GDM1 (cell line): ENCODE measurements at places on chromosomes 2 and 18.

DNA sequence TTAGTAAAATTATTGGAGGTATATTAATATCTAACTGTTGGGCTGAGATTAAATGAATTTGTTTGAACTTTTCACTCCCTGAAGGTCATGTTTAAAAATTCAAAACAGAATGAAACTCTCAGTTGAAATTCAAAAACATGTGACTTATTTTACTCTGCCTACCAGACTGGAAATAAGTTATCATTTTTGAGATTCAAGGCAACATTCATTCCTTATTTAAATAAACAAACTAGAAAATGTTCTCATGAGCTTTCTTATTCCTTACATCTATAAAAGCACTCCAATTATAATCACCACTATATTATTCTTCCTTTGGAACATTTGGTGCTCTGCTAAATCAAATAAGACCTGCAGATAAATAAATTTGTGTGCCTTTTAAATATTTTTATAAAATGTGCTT is 217.8 kb downstream of the CDH2 start:
- DNase-seq: no peak

GRCh38 chr2:157259386-157259785 is 1.9 kb downstream of the GALNT5 start:
- no peak for DNase-seq

GRCh38 chr2:233311241-233311926 is 3.8 kb downstream of the SAG start:
- DNase-seq: no peak

GRCh38 chr2:191597186-191597751 is 80.7 kb upstream of the NABP1 start:
- DNase-seq: no peak

GRCh38 chr2:27624943-27625342 is 3.9 kb downstream of the CCDC121 start:
- DNase-seq: no peak

DNA sequence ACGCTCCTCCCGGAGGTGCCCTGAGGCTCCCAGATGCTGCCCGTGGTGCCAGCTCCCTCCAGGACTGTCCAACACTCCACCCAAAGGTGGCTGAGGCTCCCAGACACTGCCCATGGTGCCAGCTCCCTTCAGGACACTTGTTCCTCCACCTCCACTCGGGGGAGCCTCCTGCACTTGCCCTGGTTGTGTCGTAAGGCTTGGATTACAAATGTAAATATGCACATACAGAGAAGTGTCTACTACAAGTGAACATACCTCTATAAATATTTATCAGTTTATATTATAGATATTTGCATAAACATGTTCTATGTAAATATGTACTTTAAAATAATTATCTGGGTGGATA is 143.3 kb downstream of the PXDN start:
- DNase-seq: no peak

DNA sequence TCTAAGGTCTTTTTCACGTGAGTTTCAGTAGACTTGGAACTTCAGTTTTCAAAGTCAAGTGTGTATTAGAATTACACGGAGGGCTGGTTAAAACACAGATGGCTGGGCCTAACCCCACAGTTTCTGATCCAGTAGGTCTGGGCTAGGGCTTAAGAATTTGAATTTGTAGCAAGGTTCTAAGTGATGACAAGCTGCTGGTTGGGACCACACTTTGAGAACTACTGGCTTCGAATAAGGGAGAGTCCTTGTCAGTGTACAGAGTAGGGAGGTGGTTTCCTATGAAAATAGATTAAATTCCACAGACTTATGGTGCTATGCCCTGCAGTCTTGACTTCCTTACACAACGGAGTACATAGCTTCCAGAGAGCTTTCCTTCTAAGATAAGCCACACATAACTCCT is 4.5 kb downstream of the RHOB start:
- DNase-seq: no peak

- no peak for DNase-seq
These were observed 127.9 kb downstream of the EVA1A start for GRCh38 chr2:75432761-75433361.

GRCh38 chr2:160664603-160665140 is 171.1 kb upstream of the RBMS1 start:
- DNase-seq: no peak

DNA sequence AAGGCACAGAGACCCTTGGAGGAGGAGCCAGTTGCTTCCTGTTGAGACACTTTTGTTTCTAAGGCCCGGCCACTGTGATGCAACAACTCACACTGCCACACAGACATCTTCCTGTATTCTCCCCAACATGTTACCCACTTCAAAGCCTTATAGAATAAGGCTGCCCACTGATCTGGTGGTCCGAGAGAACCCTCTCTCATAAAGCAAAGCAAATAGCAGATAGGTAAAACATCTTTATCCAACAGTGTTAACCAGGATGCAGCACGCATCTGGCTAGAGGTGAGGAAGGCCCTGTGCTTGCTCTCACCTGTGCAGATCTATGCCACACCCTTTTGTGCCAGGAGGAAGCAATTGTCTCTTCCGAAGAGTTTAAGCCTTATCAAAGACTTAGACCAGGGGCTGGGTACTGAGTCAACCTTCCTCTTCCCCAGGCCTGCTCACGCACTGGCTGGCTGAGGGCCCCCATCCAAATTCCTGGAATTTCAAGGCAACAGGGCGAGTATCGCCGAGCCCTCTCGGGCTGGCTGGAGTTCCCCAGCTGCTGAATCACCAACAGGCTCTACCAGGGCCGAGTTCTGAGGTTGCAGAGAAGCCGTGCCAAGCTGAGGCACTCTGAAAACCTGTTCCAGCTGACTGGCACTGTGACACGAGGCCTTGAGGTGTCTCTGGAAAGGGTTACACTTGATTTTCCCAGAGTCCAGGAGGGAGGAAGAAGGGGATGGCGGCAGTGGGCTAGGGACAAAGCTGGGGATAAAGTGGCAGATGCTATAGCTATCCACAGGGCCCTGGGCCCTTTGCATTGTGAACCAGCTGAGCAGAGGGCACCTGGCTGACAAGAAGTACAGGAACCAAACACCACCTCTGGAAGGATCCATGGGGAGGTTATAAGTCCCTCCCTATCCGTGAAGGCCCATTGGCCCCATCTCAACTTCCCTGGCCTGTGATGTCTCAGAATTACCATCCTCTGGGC is 29.3 kb downstream of the TGFA start:
- DNase-seq: no peak

DNA sequence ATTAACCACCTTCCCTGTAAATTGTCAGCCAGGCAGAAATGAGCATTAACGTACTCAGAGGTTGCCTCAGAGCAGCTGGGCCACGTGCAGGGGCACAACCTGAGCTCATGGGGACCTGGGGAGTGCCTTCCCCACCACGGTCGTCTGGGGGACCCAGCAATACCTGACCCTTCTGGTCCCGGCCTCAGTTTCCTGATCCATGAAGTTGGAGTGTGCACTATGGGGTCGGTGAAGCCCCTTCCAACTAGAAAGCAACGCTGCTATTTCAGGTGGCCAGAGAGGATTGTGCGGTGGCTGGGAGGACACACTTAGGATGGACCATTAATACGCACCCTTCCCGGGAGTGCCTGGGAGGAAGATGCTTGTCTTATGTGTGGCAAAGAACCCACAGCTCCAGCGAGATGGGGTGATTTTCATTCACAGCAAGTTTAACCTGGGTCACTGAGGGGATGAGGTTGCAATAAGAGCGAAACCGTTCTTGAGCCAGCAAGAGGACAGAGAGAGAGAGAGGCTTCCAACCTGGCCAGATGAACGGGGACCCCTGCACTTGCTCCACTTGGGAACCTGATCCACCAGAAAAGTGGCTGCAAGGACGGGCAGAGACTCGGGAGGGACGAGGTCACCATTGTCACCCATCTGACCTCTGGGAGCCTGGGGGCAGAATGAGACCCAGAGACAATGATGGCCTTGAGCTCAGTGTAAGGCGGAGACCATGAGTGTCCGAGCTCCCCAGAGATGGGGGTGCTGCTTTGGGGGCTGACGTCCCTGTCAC is 36.2 kb downstream of the NGEF start:
- DNase-seq: no peak

DNA sequence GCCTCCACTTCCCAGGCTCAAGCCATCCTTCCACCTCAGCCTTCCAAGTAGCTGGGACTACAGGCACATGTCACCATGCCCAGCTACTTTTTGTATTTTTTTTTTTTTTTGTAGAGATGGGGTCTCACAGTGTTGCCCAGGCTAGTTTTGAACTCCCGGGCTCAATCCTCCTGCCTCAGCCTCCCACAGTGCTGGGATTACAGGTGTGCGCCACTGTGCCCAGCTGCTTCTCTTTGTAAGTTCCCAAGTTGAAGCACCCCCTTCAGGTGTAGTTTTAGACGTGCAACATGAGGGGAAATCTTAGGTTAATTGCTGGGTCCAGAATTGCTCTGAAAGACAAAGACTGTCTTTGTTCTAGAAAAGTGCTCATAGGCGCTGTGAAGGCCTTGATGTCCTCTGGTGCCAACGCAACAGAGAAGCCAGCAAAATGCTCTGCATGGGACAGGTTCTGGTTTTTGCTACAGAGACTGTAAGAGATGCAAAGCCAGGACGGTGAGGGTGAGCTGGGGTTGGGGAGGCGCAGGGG is 46.6 kb downstream of the RRM2 start:
- DNase-seq: no peak

GRCh38 chr2:105821428-105822125 is 76.9 kb downstream of the NCK2 start:
- no peak for DNase-seq

- no peak for DNase-seq
These were observed 47.5 kb upstream of the MAP3K20 start for GRCh38 chr2:173028141-173028540.

DNA sequence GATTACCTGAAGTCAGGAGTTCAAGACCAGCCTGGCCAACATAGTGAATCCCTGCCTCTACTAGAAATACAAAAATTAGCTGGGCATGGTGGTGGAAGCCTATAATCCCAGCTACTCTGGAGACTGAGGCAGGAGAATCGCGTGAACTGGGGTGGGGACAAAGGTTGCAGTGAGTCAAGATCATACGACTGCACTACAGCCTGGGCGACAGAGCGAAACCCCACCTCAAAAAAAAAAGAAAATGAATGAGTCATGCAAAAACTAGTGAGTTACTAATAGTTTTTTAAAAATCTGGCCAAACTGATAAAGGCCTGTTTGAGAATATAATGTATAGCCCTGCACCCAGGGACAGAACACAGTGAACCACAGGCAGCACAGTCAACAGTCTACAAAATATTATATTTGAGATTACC is 17.5 kb downstream of the AFG3L2 start:
- DNase-seq: no peak

DNA sequence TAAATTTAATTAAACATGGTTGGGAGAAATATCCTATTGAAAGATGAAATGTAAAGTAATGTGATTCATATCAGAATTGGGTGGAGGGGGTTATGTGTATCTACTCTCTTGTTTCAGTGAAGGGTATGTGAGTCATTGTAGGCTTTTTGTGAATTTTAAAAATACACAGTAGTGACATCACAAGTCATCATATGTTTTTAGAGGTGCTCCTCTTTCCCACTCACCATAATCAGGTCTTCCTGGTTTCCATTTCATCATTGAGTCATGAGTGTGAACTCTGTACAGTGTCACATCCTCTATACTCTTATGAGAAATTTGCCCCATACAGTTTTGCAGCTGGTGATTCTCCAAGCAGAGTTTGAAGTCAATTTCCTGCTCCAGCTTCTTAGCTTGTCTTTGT is 18.8 kb downstream of the FSIP2 start:
- no peak for DNase-seq

GRCh38 chr2:120953066-120953756 is 217.5 kb downstream of the GLI2 start:
- DNase-seq: no peak

- DNase-seq: no peak
These were observed 167.1 kb upstream of the FOSL2 start for GRCh38 chr2:28225473-28226080.

DNA sequence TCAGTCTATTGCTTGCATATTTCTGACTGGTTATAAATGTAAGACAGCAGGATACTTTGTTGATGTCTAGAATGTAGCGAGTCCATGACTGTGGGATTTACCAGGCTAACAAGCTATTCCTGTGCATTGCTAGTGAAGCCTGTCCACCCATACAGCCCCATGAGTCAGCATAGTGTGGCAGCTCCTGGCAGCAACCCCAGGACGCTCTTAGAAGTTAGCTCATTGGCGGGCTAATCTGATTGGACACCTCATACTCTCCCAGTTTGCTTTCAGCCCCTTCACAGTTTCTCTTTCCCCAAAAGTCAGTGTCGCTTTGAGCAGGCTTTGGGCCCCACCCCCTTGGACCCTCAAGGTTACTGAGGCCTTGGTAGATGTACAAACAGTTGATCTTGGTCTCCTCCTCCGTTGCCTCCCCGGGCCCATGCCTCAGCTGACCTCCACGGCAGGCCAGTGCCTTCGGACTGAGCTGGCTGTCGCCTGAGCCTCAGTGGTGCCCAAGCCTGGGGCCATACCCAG is 48.0 kb downstream of the COA5 start:
- no peak for DNase-seq

GRCh38 chr2:10444463-10444862 is 3.7 kb downstream of the ODC1 start:
- DNase-seq: no peak

- DNase-seq: no peak
These were observed 134.6 kb downstream of the CABLES1 start for GRCh38 chr18:23269928-23270327.

DNA sequence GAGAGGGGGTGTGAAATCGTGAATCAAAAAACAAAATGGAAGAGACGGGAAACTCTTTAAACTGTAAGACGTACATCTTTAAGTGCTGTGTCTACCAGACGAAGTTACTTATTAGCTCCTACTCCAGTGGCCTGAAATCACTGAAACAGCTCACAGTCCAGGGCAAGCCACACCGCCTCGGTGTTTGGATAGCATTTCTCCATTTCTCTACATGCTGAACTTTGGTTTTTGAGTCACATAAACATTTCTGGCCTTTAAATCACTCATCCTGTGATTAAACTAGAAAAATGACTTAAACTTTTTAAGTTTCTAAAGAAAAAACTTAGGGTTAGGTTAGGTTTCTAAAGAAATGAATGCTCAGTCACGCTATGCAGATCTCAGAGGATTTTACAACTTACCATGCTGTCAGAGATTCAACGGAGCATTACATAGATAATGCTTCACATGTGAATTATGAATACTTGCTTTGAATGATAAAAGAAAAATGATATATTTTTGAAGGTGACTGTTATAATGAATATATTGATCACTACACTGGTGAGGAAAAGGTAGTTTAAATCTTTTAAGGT is 138.4 kb downstream of the MBP start:
- no peak for DNase-seq

DNA sequence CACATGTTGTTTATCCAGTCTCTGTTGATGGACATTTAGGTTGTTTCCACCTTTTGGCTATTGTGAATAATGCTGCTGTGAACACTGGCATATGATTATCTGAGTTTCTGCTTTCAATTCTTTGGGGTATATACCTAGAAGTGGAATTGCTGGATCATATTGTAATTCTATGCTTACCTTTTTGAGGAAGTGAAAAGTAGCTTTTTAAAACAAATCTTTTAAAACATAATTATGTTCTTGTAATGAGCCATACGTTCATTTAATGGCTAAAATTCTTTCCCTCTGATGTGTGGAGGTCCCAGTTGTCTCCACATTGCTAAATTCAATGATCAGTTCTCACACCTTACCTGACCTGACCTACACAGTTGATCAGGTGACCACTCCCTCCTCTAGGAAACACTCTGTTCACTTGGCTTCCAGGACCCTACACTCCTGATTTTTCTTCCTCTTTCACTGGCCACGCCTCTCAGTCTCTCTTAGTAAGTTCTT is 27.8 kb upstream of the SERTAD2 start:
- no peak for DNase-seq

GRCh38 chr2:191678437-191679100 is 633 bp downstream of the NABP1 start:
- peak; percentile 25 for DNase-seq
